ENCODE measurements at places on chromosomes 7 and 10. TPM values are rescaled to one million over a fixed set of nuclear protein-coding genes. Genes with fewer than 3 reads are reported as not detected.

DNA sequence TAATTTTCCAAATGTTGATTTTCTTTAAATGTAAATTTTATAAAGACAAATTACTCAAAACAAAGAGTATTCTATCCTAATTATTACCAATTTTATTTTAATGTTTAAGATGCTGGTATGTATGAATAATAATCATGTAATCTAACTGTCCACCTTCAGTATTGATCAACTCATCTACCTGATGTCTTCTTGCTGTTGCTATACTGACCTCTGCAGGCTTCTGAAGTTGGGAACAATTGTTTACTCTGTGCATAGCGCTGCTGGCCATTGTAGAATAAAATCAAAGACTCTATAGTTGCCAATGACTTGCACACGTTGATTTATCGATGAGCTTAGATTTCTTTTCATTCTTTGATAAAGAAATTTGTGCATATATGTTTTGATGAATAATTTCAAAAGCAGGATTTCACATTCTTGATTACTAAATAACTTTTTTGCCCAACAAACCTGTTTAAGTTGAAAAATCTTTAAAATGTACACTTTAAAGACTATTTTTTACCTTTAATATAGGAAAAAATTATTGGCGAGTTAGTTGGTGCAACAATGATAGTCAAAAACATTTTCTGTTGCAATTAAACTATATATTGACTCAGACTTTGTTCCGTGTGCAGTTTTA is 282.3 kb downstream of the TFEC start:
- no peak for DNase-seq

GRCh38 chr7:29282819-29283414 is 88.3 kb downstream of the CHN2 start:
- DNase-seq, result no peak

DNA sequence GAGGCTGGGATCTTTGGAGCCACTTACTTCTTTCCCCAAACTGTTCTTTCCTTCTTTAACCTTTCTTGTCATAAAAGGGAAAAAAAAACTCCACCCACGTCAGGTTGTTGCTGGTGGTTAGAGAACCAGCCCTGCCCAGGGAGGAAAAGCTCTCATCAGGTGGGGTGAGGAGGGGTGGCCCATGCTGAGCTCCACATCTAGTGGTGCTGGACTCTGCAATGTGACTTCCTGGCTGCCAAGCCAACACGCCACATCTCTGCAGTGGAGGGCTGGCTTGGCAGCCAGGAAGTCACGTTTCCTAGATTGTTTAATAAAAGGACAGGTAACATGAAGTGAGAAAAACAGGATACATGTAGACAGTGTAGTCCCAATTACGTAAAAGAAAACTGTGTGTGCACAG is 37.4 kb downstream of the WIPF3 start:
- peak; percentile 42 for DNase-seq

GRCh38 chr7:121638286-121638685 is 234.7 kb upstream of the PTPRZ1 start:
- no peak for DNase-seq

GRCh38 chr10:60387531-60387930 is 2.1 kb downstream of the ANK3 start:
- no peak for DNase-seq

- DNase-seq, result no peak
Observed at GRCh38 chr10:98404571-98405359, 10.2 kb downstream of the PYROXD2 start.

DNA sequence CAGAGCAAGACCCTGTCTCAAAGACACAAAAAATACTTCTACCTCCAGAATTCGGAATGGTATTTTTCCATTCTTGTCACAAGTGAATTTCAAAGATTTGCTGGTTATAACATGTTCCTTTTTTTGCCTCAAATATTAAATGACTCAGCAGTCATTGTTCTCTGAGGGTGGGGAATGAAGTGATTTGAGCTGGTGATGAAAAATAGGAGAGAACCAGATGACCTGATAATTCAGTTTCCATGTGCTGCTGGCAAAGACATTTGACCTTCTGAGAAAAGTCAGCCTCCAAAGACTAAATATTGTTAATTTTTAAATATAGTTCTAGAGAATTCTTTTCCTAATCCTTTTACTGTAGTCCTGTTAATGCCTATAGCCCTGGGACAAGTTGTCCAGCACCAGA is 78.9 kb downstream of the CACNB2 start:
- no peak for DNase-seq

PCDH15 gene
- total RNA-seq, result not detected

MUC12 gene
- total RNA-seq, result not detected

PNLIPRP2 gene
- total RNA-seq, result 0.29 TPM

ITPRID1 gene
- total RNA-seq, result 2.6 TPM
